ENCODE measurements at places on chromosomes 7 and 10.

DNA sequence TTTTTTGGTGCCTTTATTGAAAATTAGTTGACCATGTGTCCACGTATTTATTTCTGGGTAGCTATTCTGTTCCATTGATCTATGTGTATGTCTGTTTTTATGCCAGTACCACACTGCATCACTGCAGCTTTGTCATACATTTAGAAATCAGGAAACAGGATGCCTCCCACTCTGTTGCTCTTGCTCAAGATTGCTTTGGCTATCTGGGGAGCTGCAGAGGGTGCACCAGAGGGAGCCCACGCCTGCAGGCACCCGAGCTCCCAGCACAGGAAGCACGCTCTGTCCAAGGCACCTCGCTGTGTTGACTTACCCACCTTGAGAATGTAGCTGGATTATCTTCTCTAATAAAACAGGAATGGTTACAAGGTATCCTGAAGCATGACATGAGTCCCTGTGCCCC, 301.7 kb downstream of the TCERG1L start:
- no peak for DNase-seq

DNA sequence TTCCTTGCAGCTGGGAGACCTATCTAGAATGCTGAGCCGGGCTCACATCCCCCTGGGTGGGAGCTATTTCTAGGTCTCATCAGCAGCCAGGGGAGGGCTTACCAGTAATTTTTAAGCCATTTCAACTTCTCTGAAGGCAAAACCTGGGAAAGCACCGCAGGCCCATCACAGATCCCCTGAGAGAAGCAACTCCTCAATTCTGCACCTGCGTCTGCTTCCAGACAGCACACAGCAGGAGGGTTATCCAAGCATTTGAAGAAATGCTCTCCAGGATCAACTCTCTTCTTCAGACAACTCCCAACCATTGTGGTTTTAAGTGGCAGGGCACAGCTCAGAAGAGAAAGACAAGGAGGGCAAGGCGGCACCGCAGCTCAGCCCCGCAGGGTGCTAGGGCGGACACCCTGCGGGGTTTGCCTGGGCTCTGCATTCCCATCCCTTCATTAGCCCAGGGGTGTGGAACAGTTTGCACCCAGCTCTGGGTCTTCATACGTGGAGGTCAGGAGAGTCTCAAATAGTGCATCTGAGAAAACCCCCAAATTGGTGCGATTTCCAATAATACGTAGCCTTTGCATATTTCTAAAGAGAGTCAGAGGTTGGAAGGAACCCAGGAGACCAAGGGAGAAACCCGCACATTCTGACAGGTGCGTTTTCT, 618.7 kb downstream of the DNAJB6 start:
- DNase-seq: no peak

DNA sequence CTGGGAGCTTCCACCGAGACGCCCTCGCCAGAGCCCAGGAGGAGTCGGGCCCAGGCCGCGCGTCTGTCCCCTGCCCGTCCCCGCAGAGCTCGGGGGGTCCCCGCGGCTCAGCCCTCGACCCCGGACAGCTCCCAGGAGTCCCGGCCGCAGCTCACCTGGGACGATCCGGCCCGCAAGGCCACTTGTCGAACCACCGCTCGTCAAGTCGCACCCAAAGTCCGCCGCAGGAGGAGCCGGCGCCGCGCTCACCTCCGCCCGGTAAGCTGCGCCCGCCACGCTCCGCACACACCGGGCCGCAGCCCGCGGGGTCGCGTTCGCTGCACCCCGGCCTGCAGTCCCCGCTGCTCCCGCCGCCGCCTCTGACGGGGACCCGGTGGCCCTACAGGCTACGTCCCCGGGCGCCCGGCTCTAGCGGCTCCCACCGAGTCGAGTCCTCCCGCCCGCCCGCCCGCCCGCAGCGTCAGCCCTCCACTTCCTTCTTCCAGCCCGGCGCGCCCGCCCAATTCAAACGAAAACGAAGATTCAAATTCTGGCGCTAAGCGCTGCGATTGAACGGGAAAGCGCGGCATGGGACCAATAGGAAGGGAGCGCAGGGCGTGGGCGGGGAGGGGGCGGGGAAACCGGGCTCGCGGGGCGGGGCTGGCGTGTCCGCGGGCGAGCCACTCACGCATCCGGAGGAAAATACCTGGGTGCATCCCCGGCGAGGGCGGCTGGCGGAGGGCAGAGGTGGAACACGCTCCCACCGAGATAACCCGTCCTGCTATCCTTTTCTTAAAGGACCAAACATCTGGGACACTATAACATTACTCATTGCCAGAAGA, at the start of gene MKI67:
MKI67 (minus strand) TSS at position 480 of the 821 bp plus-strand sequence. CDS start 756 bp downstream, outside the sequence.
- peak; percentile 97 for DNase-seq

- DNase-seq: no peak
Measured at GRCh38 chr7:121027761-121028669, 39.5 kb downstream of the CPED1 start.

Data from NAMALWA (cell line).